Activated naive CD4-positive, alpha-beta T cell treated with anti-CD3 and anti-CD28 coated beads, Interleukin-2, amount 10 ng/mL, durations not matched to agents 7 days and 5 days (primary cell): ENCODE measurements at places on chromosomes 16 and 17.

DNA sequence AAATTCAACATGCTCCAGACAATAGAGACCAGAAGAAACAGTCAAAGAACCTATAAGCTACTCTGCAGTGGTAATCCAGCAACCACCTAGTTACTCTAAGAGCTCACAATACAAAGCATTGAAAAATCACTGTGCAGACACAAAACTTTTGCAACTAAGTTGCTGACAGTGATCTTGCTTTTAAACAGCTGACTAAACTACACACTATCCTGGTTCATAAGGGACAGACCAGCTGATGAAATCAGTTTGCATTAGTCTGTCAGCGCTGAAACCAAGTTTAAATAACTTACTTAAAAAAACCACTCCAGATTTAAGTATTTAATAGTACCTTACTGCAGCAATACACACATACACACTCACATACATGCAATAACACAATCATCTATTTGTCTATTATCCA, 4.6 kb downstream of the VEZF1 start:
- DNase-seq, result no peak

- DNase-seq, result no peak
Measured at GRCh38 chr16:67050796-67051195, 21.8 kb downstream of the CBFB start.

GRCh38 chr16:77233799-77234519, 34.8 kb downstream of the SYCE1L start:
- no peak for DNase-seq

DNA sequence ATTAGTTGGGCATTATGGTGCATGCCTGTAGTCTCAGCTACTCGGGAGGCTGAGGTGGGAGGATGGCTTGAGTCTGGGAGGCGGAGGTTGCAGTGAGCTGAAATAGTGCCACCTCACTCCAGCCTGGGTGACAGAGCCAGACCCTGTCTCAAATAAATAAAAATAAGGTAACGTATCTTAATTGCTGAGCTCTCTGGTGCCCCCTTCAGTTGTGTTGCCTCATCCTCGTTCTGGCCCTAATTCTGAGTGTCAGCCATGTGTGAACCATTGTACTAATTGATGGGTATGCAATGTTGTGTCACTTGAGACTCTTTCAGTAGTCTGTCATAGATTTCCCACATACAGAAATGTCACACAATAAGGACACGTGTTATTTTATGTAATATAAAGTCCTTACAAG, 363.1 kb upstream of the RBFOX1 start:
- no peak for DNase-seq

- DNase-seq, result no peak
Measured at GRCh38 chr17:72872396-72872795, 220.1 kb downstream of the SLC39A11 start.

DNA sequence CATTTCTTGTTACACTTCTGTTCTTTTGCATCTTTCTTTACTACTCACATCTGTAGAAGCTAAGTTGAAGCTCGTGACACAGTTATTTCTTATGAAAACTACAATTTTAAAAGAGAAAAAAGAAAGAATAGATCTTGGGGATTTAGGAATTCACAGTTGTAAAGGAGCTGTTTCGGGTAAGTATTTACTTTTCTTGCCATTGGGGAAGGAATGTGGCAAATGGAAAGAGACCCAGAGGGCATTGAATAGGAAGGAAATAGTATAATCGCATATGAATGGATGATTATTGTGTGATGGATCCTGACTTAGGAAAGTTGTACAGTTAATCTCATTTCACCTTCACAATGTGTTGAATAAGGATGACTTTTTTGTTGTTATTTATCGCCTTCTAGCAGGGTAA, 914.1 kb upstream of the CDH8 start:
- DNase-seq, result no peak

GRCh38 chr16:55709801-55710200, 54.0 kb downstream of the SLC6A2 start:
- DNase-seq, result no peak

GRCh38 chr17:43779145-43780125, 658 bp upstream of the DUSP3 start:
- DNase-seq, result no peak

DNA sequence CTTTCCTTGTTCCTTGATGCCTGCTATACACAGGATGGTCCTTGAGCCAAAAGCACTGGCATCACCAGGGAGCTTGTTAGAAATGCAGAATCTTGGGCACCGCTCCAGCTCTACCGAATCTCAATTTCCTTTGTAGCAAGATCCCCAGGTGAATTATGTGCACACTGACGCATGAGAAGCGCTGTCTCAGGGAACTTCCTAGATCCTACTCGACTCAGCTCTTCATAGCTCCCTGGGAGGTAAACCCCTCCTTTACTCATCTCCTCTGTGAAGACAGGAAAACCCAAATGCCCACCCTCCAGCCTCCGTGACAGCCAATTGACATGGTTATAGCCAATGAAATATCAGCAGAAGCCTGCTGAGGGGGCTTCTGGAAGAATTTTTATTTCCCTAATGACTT, 4.1 kb downstream of the USP31 start:
- DNase-seq, result no peak

DNA sequence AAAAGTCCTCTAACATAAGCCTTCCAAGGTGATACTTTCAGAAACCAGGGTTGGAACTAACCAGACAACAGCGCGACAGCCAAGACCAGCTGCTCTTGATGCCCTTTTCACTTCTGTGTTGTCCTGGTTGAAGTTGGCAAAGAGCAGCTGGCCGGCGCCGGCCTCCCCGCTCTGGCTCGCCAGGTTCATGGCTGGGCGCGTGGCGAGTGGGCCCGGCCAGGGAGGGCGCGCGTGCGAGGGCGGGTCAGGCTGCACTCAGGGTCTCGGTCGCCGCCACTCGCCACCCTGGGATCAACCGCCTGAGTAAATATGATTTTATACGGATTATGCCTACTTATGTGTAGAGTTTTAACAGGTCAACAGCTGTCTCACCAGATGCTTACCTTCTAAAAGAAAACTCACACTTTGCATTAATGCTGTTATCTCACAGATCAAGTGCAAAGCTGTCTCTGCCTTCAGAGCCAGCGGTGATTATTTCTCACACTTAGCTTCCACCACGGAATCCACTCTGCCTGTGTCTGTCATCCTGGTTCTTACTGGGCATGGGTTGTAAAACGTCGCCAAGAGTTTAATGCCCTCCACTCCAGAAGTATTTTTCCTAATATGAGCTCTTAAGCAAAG, 13.5 kb downstream of the KCTD2 start:
- no peak for DNase-seq

GRCh38 chr17:48330421-48330820, 99.6 kb downstream of the SKAP1 start:
- DNase-seq, result no peak

GRCh38 chr16:4685776-4686496, 7.4 kb upstream of the NUDT16L1 start:
- DNase-seq, result no peak

- no peak for DNase-seq
Measured at GRCh38 chr17:60006160-60006559, 41.6 kb upstream of the RNFT1 start.

- DNase-seq, result no peak
Measured at GRCh38 chr16:15990902-15991301, 41.5 kb downstream of the ABCC1 start.

- no peak for DNase-seq
Measured at GRCh38 chr17:66518677-66519076, 216.3 kb downstream of the PRKCA start.

DNA sequence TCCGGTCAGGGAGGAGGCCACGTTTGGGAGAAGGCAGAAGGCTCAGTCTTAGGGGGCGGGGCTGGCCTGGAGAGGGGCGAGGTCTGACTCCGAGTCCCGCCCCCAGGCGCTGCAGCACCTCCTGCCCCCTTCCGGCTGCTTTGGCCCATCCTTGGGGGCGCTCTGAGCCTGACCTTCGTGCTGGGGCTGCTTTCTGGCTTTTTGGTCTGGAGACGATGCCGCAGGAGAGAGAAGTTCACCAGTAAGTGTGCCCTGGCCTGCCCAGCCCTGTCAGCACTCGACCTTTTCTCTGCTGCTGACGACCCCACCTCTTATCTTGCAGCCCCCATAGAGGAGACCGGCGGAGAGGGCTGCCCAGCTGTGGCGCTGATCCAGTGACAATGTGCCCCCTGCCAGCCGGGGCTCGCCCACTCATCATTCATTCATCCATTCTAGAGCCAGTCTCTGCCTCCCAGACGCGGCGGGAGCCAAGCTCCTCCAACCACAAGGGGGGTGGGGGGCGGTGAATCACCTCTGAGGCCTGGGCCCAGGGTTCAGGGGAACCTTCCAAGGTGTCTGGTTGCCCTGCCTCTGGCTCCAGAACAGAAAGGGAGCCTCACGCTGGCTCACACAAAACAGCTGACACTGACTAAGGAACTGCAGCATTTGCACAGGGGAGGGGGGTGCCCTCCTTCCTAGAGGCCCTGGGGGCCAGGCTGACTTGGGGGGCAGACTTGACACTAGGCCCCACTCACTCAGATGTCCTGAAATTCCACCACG, 1.5 kb downstream of the TNFRSF12A start:
- DNase-seq, result peak; percentile 84

DNA sequence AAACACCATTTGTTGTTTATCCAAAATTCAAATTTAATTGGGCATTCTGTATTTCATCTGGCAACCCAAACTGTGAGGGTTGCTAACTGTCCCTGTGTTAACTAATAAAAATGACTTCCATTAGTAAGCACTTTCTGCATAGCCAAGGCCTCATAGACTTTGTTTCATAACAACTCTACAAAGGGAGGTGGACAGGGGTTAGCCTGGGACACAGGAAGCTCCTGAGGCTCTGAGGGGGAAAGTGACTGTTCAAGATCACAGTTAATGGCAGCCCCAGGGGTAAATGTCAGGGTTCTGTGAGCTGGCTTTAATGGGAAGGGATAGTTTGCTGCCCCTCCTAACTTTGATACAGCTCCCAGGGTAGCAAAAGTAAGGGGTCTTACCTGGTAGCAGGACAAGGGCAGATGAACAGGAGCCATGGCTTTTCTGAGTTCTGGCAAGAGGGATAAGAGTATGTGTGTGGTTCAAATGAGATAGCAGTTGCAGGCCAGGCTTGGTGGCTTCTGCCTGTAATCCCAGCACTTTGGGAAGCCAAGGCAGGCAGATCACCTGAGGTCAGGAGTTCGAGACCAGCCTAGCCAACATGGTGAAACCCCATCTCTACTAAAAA, 2.2 kb downstream of the HEATR9 start:
- DNase-seq, result no peak

DNA sequence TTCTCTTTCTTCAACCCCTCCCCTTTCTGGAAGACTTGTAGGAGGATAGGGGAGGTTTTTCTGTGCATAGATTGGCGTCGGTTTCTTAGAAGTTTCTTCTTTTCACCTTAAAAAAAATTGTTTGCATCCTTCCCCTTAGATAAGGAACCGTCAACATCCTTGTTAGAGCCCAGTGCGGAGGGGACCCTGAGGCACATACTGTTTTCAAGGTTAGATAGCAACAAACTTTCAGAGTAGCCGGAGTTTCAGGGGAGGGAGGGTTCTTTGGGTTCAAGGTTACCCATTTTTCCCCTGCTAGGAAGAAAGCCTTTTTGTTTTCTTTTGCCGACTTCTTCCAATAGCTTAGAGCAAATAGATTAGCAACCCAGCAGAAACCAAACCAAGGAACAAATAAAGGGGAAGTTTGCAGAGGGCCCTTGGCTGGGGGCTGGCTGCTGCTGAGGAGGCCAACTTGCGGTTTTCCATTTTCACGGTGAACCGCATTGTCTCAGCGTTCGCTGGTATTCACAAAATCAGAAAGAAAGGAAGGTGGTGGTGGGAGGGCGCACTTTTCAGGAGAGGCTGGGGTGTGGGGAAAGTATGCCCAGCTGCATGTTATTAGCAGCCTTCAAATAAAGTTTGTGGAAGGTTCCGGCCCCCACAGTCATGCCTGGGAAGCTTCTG, 28.8 kb downstream of the MSI2 start:
- DNase-seq, result peak; percentile 74

DNA sequence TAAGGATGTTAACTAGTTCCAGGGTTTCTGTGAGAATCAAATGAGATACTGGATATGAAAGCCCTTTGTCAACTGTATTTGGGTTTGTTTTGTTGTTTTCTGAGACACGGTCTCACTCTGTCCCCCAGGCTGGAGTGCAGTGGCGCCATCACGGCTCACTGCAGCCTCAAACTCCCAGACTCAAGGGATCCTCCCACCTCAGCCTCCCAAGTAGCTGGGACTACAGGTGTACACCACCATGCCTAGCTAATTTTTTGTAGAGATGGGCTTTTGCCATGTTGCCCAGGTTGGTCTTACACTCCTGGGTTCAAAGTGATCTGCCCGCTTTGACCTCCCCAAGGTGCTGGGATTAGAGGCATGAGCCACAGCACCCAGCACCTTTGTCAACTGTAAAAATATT, 8.9 kb downstream of the SUPT4H1 start:
- DNase-seq, result no peak

- DNase-seq, result no peak
Measured at GRCh38 chr16:54936201-54936978, 5.7 kb downstream of the IRX5 start.

DNA sequence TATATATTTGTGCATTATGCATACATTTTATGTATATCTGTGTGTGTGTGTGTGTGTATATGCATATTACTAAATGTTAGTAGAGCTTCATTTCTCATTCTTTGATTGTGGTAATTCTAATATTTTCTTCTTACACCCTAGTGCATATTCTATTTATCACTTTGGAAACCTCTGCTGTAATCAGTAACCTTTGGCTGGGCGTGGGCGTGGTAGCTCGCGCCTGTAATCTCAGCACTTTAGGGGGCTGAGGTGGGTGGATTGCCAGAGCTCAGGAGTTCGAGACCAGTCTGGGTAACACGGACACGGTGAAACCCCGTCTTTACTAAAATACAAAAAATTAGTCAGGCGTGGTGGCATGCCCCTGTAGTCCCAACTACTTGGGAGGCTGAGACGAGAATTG, 26.9 kb downstream of the CPSF4L start:
- DNase-seq, result no peak
